ENCODE measurements at places on chromosomes 13 and 19. TPM values are rescaled to one million over a fixed set of nuclear protein-coding genes. Genes with fewer than 3 reads are reported as not detected.

- peak; percentile 73 for DNase-seq
- H3K27me3 ChIP-seq = no peaks in the 10 kb centered on the region
- no peak overlapping the region for H3K27ac ChIP-seq
- H3K4me1 ChIP-seq = peaks cover 11% of the 10 kb centered on the region
- H3K4me3 ChIP-seq = peak overlapping the region; percentile 61
These were observed 830 bp downstream of the NEK5 start for GRCh38 chr13:52127783-52128702.

DNA sequence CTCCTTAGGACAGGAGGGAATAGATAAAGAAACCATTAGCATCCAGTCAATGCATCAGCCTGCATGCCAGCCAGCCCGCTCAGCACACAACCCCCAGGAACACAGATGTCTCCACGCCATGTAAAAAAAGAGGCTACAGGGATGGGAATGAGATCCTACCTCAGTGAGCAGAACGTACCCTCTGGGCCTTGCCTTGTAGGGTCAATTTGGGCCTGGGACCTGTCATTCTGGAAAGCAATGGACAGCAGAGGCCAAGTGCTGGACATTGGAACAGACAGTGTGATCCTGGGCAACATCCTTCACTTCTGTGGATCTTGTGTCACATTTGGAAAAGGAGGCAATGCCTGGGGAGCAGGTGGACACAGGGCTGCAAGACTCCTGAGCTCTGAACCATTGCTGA lies 26.0 kb downstream of the VSTM2B start:
- no peak overlapping the region for H3K4me3 ChIP-seq
- DNase-seq = no peak
- H3K36me3 ChIP-seq = no peaks in the 10 kb centered on the region
- no peaks in the 10 kb centered on the region for H3K4me1 ChIP-seq
- H3K27ac ChIP-seq = no peak overlapping the region

DNA sequence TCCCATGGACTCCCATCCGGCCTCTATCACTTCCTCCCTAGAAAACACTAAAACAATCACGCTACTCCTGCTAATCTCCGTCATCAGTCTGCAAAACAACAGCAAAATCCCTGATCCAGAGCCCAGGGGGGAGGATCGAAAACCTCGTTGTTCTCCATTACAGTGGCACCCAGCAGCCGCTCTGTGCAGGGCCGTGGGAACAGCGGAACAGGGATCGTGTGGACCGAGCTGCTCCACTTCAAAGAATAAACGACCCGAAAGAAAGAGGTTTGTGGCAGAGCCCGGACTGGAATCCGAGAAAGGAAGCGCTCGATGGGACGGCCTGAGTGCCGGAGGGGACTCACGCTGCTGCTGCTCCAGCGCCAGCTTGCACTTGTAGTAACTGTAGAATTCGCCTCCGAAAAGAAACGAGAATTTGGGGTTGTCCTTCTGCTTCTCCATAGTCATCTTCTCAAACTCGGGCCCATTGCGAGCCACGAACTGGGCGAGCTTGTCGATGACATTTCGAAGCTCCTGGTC lies 652 bp downstream of the CHERP start:
- H3K36me3 ChIP-seq = peaks cover 5% of the 10 kb centered on the region
- DNase-seq = no peak
- no peaks in the 10 kb centered on the region for H3K27me3 ChIP-seq
- H3K4me1 ChIP-seq = peaks cover 31% of the 10 kb centered on the region

GRCh38 chr19:5296457-5297271 lies 43.9 kb downstream of the PTPRS start:
- peaks cover 13% of the 10 kb centered on the region for H3K4me1 ChIP-seq
- H3K27ac ChIP-seq = no peak overlapping the region
- no peak overlapping the region for H3K4me3 ChIP-seq
- H3K27me3 ChIP-seq = no peaks in the 10 kb centered on the region

- no peak overlapping the region for H3K27ac ChIP-seq
- no peaks in the 10 kb centered on the region for H3K27me3 ChIP-seq
- no peak overlapping the region for H3K4me3 ChIP-seq
- DNase-seq = no peak
These were observed 251.0 kb downstream of the UQCRFS1 start for GRCh38 chr19:28961772-28962500.

DNA sequence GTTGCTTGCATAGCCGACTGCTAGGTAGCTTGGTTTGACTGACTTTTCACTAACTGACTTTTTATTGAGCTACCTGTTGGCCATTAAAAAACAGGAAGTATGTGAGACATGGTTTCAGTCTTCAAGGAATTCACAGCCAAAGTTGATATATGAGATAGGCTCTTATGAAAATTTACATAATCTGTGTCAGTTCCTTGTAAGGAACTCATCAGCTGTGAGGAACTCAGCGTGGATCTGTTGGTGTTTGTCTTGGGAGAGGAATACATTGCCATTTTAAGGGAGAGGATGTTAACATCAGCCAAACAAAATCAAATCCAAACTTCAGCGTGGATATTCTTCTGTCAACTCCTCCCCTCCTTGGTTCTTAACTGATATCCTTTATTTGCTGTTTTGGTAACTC lies 2.0 kb downstream of the RNF113B start:
- H3K27ac ChIP-seq = peak overlapping the region; percentile 87
- peaks cover 3% of the 10 kb centered on the region for H3K36me3 ChIP-seq
- H3K4me3 ChIP-seq = no peak overlapping the region
- no peaks in the 10 kb centered on the region for H3K27me3 ChIP-seq

- no peak for DNase-seq
- no peaks in the 10 kb centered on the region for H3K27me3 ChIP-seq
- H3K4me3 ChIP-seq = no peak overlapping the region
- no peaks in the 10 kb centered on the region for H3K4me1 ChIP-seq
These were observed 9.9 kb upstream of the SELENOW start for GRCh38 chr19:47768604-47769003.

DNA sequence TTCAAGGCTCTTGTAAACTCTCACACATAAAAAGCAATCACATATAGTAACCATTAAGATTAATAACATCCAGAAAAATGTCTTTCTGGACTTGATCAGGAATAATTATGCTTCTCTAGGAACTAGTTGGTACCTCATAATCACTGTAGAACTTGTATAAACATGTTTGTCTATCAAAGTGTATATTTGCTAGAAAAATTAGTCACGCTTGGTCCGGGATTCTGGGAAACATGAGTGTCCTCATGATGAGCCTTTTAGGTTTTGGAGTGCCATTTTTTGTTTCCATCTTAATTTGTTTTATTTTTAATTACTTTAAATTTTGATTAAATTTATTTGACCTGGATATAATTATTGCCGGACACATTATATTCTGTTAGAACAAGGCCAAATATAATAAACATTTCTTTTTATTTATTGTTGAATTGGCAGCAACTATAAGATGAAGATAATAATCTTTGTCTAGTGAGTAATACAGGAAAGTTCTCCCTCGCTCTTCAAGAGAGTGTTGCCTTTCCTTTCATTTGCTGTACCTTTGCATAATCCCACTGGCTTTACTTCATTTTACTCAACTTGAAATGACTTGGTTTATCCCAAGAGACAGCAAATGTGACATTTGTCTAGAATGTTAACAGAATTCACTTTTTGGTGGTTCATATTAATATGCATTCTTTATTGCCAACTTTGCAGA lies 207.0 kb downstream of the NALCN start:
- H3K27ac ChIP-seq = no peak overlapping the region
- no peak for DNase-seq
- no peaks in the 10 kb centered on the region for H3K4me1 ChIP-seq
- no peaks in the 10 kb centered on the region for H3K27me3 ChIP-seq

- H3K27ac ChIP-seq = no peak overlapping the region
- no peak overlapping the region for H3K4me3 ChIP-seq
- H3K4me1 ChIP-seq = no peaks in the 10 kb centered on the region
These were observed 63.4 kb downstream of the SLAIN1 start for GRCh38 chr13:77760893-77761292.

DNA sequence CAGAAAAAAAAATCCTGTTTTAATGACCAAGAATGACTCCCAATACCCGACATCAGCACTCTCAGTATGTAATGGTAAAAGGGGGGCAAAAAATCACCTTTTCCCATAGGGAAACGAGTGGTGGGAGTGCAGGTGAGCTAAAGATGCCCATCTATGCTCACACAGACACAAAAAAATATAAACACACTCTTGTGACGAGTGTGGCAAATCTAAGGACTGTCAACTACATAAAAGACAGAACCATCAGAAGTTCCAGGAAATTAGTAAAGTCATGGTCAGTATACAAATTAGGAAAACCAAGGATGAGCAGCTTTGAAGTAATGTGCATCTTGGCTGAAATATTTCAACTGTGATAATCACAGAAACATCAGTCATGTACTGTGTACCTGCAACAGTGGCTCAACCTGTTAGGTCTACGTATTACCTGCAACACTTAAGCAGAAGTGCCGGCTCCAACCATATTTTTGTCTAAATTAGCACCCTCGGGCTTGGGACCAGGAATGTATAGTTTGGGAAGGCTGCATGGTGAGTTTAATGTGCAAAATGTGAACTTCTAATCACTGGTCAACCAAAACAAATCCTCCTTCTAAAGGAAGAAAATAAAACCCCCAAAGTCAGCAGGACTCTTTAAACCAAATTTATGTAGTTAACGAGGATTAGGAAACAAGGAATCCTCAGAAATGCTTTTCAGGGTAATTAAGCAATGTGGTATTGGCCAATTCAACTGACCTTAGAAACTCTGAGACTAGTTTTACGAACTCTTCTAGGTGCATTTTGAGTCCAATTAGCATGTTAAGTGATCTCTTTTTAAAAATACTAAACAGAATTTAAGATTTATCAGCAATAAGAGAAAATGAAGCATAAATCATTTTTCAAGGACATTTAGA lies 24.3 kb downstream of the ANKRD10 start:
- H3K4me1 ChIP-seq = no peaks in the 10 kb centered on the region
- H3K4me3 ChIP-seq = no peak overlapping the region
- no peak for DNase-seq
- H3K27me3 ChIP-seq = no peaks in the 10 kb centered on the region
- peaks cover 14% of the 10 kb centered on the region for H3K36me3 ChIP-seq

GRCh38 chr13:27006519-27007161 lies 165.0 kb downstream of the USP12 start:
- H3K36me3 ChIP-seq = no peaks in the 10 kb centered on the region
- H3K4me1 ChIP-seq = peaks cover 4% of the 10 kb centered on the region
- H3K4me3 ChIP-seq = peak overlapping the region; percentile 69

DNA sequence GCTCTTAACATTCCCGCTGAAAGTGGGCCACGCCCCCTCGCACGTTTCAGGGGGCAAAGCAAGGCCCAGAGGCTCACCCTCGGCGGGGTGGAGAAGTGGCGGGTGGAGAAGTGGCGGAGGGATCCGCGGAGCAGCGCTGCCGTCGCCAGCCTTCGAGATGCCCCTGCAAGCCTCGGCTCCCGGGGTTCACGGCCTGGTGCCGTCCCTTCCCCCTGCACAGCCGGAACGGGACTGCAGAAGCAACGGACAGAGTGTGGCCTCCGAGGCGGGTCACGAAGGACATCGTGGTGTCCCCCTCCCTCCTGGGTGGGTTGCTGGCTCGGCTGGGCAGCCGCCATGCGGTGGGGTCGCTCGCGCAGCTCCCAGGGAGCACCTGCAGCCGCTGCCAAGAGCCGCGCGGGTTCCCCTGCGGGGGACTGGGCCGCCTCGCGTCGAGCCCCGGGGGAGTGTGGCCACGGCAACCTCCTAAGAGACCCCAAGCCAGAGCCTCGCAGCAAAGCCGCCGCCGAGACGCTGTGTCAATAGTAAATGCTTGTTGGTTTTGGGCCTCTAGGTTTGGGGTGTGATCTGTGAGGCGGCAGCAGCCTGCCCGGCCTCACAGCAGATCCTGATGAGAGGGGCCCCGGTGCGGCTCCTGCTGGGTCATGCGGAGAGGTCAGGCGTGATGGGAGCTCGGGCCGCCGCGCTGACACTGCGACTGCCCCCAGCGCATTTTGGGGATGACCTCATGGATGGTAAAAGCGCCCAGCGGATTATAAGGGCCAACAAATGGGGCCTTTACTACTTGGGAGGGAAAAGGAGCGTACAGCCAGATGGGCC lies 5.5 kb downstream of the TPGS1 start:
- H3K4me3 ChIP-seq = no peak overlapping the region
- no peaks in the 10 kb centered on the region for H3K36me3 ChIP-seq
- H3K27me3 ChIP-seq = no peaks in the 10 kb centered on the region
- H3K27ac ChIP-seq = no peak overlapping the region
- DNase-seq = no peak
- H3K4me1 ChIP-seq = peaks cover 17% of the 10 kb centered on the region

Gene ALOX5AP
- 6.7 TPM for total RNA-seq

Gene NKPD1
- total RNA-seq = not detected

Gene ITGBL1
- total RNA-seq = 0.28 TPM

Gene GNG8
- total RNA-seq = not detected

Gene MBD3L2
- total RNA-seq = not detected

Gene FAM216B
- not detected for total RNA-seq

Gene PRR36
- not detected for total RNA-seq
